ENCODE measurements at places on chromosomes 13 and 19.

DNA sequence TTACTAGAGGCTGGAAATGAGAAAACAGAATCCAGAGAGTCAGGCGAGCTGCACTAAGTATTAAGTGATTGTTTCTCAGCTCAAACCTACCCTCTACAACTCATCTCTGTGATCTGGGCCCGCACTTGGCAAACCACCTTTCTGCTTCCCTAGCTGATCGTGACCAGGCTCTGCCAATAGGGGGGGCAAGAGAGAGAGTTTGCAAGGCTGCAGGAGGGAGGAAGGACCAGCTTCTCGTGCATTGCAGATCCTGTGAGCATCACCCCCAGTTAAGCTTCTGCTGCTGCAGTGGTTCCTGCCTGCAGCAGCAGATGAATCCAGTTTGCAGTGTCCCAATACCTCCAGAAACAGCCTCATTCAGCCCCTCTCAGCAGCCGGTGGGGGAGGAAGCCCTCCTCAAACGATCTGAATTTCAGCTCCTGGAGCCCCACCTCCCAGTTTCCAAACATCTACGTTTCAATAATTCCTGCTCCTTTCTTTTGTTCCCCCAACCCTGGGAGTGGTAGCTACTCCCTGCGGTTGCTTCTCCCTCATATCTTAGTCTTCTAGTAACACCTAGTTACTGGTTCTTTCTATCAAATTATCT lies 20.0 kb downstream of the XRCC1 start:
- DNase-seq, result peak; percentile 83

GRCh38 chr19:45444318-45445041 lies 20.8 kb upstream of the ERCC1 start:
- peak; percentile 95 for DNase-seq

GRCh38 chr13:44318161-44318560 lies 55.5 kb upstream of the SERP2 start:
- no peak for DNase-seq

DNA sequence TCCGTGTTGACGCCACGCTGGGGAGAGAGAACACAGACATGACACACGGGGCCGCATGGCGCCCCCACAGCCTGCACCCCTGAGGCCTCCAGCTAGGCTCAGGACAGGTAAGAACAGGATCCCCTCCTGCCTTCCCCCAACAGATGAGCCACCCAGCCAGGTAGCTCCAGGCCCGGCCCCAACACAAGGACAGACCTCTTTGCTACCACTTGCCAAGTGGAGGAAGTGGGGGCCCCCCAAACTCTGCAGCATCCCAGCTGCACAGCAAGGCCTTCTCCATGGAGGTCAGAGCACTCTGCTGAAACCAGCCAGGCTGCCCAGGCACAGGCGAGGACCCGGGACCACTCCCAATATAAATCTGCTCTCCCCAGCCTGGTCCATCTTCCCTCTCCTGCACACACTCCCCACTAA lies 31.5 kb downstream of the PEPD start:
- no peak for DNase-seq

DNA sequence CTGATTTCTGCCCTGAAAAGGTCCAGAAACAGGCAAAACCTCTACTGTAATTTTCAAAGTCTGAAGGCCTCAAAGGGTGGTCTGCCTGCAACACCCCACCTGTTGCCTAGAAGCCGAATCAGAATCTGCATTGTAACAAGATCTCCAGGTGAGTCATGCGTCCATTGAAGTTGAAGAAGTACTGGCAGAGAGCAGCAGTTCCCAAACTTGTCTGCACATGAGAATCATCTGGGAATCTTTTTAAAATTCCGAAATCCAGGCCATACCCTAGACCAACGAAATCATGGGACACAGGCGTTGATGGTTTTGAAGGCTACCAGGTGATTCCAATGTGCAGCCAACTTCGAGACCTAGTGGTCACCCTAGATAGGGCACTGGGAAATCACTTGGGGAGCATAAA lies 16.0 kb upstream of the CLN5 start:
- no peak for DNase-seq

GRCh38 chr19:44725251-44725650 lies 23.3 kb upstream of the BCL3 start:
- no peak for DNase-seq

- DNase-seq, result no peak
Observed at GRCh38 chr19:13083008-13083404, 19.7 kb downstream of the LYL1 start.

- no peak for DNase-seq
Observed at GRCh38 chr13:33193428-33193974, 92.1 kb downstream of the STARD13 start.

- no peak for DNase-seq
Observed at GRCh38 chr13:48311223-48311622, 7.7 kb downstream of the RB1 start.

DNA sequence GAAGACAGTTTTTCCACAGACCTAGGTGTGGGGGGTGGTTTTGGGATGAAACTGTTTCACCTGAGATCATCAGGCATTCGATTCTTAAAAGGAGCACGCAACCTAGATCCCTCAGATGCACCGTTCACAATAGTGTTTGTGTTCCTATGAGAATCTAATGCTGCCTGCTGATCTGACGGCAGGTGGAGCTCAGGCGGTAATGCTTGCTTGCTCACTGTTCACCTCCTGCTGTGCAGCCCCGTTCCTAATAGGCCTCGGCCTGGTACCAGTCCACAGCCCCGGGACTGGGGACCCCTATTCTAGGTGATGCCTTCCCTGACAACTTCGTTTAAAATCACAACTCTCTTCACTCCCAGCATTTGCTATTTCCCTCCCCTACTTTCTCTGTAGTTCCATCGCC lies 149.6 kb downstream of the IER2 start:
- DNase-seq, result no peak

GRCh38 chr19:3285647-3286176 lies 61.3 kb downstream of the CELF5 start:
- DNase-seq, result no peak

GRCh38 chr19:45615795-45616703 lies 14.0 kb upstream of the GPR4 start:
- peak; percentile 92 for DNase-seq

- no peak for DNase-seq
Observed at GRCh38 chr19:30106417-30107095, 164.5 kb downstream of the URI1 start.

GRCh38 chr19:16899566-16900075 lies 10.8 kb downstream of the F2RL3 start:
- peak; percentile 70 for DNase-seq

GRCh38 chr19:54162884-54163283 lies 3.4 kb upstream of the LENG1 start:
- no peak for DNase-seq

DNA sequence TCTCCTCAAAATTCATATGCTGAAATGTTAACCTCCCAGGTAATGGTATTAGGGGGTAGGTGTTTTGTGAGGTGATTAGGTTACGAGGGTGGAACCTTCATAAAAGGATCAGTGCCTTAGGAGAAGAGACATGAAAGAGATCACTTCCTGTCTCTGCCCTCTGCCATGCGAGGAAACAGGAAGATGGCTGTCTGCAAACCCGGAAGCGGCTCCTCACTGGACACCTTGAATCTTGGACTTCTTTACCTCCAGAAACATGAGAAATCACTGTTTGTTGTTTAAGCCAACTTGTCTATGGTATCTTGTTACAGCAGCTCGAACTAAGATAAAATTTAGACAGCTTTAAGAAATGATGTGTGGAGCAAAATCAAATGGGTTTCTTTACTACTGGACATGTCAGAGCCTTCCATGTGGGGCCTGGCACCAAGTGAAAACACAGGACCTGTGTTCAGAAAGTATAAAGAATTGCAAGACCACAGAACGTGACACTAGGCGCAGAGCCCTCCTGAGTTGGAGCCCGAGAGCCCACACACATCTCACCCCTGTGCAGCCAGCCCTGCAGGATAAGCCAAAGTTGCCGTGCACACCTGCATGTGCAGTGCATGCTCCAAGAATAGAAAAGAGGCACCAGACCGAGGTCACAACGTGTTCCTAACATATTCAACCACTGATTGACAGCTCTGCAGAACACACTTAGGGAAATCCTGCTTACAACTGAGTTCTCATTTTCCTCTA lies 112.5 kb upstream of the UQCRFS1 start:
- no peak for DNase-seq

GRCh38 chr13:98405107-98405571 lies 171.8 kb downstream of the STK24 start:
- no peak for DNase-seq

DNA sequence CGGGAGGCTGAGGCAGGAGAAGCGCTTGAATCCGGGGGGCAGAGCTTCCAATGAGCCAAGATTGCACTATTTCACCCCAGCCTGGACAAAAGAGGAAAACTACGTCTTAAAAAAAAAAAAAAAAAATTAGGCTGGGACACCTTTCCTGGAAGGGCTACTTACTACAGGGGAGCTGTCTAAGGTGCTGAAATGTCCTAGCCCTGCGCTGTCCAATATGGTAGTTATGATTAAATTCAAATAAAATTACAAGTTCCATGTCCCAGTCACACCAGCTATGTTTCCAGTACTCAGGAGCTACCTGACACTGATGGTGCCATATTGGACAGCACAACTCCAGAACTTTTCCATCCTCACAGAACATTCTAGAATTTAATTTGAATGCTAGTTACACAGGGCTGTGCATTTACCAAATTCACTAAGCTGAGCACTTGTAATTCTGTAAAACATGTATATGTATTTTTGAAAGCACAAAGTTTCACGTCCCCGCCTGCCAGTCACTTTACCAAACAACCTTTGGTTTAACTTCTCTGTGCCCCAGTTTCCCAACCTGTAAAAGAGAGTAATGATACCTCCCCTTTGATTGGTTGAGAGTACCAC lies 9.2 kb upstream of the ZSCAN22 start:
- no peak for DNase-seq

Measured in testis (tissue), 5 donors.